Activated CD4-positive, alpha-beta T cell treated with anti-CD3 and anti-CD28 coated beads, Interleukin-2, Interleukin-4, amounts not matched to agents 100 ng/mL and 50 ng/mL, durations not matched to agents 16 hours and 8 hours (primary cell): ENCODE measurements at places on chromosomes 3 and 15.
A peak's percentile ranks its signal among the peaks of the same experiment; 100 is the strongest.

DNA sequence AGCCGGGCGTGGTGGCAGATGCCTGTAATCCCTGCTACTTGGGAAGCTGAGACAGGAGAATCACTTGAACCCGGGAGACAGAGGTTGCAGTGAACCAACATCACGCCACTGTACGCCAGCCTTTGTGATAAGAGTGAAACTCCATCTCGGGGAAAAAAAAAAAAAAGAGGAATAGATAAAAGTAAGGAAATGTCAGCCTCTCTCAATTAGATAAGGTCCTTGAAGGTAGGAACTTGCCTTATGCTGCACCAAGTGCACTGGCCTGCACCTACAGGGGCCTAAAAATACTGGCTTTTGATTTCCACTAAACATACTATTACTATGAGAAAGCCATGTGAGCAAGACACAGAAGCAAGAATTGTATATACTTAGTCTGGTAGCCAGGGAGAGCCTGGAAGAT is 7.1 kb downstream of the RAF1 start:
- DNase-seq, result no peak

DNA sequence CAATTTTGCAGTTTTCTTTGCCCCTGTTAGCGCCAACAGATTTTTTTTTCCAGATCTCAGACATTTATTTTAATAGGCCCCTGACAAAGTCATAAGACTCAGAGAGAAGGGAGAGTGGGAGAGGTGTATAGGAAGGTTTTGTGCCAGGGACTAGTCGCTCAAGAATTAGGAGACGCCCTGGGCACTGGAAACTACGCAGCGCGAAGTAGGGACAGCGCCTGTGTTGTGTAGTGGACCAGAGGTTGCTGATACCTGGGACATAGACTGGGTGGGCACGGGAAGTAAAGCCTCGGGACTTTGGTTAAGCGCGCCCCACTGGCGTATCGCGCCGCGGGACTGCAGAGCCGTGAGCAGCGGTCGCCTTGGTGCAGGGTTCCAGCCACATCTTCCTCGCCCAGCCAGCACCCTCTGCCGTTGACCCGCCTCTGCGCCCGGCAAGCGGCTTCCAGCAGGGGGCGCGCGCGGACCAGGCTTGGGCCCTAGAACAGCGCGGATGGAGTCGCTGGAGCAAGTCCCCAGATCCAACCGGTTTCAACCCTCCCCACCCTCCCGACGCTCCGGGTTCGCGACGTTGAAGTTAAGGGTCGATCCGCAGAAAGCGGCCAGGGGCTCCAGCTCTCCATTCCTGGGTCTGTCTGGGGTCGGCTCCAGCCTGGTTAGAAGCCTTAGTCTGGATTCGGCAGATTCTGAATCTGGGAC is 3.0 kb upstream of the ISLR2 start:
- peak; percentile 89 for DNase-seq

DNA sequence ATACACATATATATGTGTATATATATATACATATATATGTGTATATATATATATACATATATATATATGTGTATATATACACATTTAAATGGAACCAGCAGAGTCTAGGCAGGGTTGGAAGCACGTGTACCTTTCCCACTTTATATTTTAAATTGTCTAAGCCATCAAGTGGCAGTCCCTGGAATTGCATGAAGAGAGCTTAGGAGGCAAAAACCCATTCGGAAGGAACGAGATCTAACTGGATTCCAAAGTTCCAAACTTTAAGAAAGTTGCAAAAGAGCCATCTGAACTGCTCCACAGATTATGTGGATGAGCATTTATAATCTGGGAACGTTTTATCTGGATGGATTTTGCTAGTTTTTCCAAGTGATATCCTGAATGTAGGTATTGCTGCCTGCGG is 186.5 kb downstream of the FOXP1 start:
- no peak for DNase-seq

DNA sequence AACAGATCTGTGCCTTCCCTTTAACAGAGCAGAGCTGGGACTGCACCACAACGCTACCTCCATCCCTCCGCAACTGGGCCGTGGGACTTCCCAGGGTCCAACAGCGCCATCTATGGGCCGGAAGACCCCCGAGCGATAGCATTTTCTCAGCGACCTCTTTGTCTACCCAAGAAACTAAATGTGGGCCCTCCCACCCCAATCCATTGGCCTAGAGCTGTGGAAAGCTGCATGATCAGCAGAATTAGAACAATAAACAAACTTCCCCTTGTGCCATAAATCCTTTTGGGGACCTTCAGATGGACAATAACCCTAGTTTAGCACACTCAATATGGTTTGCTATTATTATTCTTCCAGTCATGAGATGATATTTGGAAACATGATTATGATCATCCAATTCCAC is 74.8 kb upstream of the NTRK3 start:
- peak; percentile 49 for DNase-seq

DNA sequence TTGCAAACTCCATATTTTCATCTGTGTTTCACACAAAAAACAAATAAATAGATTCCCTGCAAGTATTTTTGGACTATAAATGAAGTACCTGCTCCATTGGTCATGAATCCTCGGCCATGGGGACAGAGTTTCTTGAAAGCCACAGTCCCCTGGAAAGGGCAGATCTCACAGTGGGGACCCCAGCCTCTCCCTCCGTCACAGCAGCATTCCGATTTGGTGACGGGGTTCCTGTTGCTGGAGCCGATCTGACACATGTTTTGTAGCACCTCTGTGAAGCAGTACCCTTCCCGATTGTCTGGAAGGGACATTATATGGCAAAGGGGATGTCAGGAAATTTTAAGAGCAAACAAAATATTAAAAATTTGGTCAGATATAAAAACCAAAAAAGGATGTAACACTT is 96.2 kb downstream of the DUT start:
- DNase-seq, result no peak

- peak; percentile 18 for DNase-seq
Observed at GRCh38 chr3:108552267-108553159, 36.7 kb downstream of the CIP2A start.

DNA sequence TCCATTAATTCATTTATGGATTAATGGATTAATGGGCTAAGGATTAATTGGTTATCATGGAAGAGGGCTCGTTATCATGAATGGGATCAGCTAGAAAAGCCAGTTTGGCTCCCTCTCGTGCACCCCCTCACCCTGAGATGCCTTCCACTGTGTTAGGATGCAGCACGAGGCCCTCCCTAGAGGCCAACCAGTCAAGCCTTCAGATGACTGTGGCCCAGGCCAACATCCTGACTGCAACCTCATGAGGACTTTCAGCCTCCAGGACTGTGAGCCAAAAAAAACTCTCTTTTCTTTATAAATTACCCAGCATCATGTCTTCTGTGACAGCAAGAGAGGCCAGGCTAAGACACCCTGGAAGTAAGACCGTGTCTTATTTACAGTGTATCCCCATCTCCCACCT is 9.0 kb downstream of the EFCAB12 start:
- no peak for DNase-seq

- DNase-seq, result no peak
Observed at GRCh38 chr3:46578973-46579755, 13.1 kb upstream of the LRRC2 start.

DNA sequence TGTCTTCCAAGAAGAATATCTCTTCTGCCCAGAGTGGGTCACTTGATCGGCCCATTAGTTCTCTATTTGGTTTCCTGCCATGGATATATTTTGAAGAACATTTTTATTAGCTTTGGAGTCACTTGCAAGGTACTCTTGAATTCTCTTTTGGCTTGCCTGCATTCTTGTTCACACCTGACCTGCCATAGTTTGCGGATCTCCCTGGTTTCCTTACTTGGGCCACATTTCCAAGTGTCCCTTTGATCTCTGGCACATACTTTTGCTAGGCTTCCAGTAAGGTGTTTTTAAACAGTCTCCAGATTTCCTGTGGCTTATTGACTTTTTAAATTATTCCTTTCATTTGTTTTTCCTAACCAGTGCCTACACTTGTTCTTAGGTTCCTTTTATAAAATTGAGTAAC is 488.5 kb upstream of the MDFIC2 start:
- DNase-seq, result no peak

DNA sequence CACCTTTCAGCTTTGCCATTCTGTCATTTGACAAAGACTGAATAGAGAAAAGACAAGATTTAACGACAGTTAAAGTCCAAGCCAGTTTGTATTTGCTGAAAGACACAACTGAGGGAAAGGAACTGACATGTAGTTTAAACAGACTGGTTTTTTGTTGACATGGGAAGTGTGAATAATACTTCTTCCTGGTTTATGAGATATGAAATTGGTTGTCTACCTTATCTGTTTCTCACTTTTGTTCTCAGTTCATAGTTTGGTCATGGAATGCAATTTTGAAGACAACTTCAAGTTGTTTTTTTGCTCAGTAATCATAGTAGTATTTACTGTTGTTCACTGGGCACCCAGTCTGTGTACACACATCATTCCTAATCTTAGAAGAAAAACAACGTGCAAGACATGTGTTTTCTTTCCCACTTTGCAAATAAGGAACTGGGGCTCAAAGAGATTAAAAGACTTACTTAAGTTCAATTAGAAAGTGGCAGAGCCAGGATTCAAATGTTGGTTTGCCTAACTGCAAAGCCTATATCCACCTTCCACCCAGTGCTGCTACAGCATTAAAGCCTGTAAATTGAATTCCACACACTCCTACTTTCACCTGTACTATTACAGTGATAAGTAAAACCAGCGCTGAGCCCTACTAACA is 103.5 kb downstream of the LPP start:
- DNase-seq, result peak; percentile 33

DNA sequence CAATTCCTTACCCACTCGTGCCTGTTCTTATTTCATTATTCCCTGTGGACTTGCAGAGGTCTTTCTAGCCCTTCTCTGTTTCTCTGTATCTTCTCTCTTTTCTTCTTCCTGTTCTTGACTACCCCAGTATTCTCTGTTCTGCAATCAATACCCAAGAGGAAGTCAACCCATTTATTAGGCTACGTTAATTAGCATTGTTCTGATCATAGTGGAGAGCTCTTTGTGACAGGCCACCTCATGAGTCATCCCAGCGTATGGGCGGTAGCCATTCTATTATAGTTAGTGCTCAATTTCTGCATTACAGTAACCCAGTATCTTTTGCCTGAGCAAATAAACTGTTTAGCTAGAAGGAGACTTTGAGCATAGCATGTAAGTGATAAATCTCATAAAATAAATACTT is 259.5 kb upstream of the GRM7 start:
- DNase-seq, result no peak

DNA sequence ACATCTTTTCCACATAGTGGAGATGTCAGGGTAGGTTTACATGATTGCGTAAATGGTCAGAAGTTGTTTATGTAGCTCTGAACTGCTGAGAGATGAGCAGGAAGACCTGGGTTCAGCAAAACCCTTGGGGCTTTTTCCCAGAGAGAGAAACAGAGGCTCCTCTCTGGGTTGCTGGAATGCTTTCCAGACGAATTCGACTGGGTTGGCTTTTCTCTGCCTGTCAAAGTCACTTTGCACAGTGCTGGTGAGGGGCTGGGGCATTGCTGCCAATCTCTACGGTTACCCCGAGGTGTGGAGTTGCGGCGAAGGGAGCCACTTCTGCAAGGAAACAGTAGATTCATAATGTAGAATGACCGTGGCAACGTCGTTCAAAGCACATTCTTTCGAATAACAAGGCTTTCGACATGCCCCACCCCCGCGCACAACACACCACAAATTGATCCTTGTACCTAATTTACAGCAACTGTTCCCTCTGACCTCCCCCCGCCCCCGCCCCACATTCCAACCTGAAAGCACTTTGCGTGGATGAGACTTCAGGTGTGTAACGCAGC is 950 bp upstream of the CNTN4 start:
- no peak for DNase-seq

DNA sequence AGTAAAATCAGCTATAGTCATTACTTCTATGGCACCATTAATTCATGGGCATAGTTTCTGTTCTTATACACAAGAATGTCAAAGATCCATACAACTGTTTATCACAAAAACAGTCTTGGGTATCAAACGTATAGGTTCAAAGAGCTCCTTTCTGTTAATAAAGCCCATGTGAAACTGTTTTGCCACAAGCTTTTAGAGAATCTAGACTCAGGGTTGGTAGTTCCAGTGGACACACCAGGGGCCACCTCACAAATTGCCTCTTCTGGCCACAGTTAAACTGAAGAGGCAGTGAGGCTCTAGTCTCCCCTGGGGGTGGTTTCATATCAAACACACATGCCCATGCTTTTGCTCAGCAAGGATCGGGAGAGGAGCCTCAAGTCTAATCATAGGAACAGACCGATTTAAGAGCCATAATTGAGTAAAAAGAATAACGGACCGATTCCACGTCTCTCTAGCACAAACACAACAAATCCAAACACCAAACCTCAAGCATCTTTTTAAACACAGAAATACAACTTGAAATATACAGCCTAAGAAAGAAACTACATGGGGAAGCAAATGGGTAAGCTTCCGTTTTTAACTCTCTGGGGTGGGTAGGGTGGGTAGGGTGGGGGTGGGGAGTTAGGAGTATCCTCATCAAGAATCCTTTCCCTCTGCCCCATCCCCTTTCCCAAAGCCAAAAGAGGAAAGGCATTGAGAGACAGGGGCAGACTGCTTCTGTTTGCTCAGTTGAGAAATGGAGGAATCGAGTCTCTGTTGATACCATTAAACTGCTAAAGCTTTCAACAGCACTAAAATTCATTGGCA is 443.3 kb downstream of the MAGI1 start:
- DNase-seq, result no peak
